Neuronal stem cell (in vitro differentiated cells): ENCODE measurements at places on chromosomes 16 and 17.

DNA sequence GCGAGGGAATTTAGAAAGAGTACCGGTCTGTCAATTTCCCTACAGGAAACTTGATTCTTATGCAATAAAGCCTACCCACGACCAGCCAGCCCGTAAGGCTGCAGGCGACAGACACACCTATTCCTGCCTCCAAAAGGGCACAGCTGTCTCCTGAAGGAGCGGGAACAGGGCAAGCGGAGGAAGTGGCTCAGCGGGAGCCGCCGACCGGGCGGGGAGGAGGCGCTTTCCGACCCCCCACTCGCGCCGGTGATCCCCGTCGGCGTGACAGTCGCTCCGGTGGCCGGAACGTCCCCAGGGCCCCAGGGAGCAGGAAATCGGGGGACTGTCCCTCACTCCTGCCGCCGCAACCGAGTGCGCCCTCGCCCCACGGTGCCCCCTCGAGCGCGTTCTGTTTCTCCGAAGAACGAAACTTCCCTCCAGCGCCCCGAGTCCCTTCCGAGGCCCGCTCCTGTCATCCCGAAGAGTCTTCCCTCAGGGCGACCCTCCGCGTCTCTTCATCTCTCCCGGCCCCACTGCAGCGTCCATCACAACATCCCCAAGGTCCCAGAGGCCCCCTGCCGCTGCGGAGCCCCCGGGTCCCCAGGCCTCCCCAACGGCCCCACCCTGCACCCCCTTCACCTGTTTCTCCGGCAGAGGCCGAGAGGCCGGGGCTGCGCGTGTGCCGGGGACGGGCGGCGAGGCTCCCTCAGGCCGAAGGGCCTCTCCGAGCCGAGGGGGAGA lies 421 bp downstream of the STAT3 start:
- H3K27ac ChIP-seq: peak overlapping the region; percentile 66
- H3K4me1 ChIP-seq: peaks cover 6% of the 10 kb centered on the region
- H3K36me3 ChIP-seq: peaks cover 2% of the 10 kb centered on the region
- peak overlapping the region; percentile 96 for H3K4me3 ChIP-seq

- H3K27ac ChIP-seq: no peak overlapping the region
- no peaks in the 10 kb centered on the region for H3K27me3 ChIP-seq
- peak overlapping the region; percentile 8 for H3K4me3 ChIP-seq
- no peak for DNase-seq
- H3K4me1 ChIP-seq: peaks cover 2% of the 10 kb centered on the region
- H3K36me3 ChIP-seq: no peaks in the 10 kb centered on the region
Observed at GRCh38 chr16:23962001-23962400, 126.2 kb downstream of the PRKCB start.

DNA sequence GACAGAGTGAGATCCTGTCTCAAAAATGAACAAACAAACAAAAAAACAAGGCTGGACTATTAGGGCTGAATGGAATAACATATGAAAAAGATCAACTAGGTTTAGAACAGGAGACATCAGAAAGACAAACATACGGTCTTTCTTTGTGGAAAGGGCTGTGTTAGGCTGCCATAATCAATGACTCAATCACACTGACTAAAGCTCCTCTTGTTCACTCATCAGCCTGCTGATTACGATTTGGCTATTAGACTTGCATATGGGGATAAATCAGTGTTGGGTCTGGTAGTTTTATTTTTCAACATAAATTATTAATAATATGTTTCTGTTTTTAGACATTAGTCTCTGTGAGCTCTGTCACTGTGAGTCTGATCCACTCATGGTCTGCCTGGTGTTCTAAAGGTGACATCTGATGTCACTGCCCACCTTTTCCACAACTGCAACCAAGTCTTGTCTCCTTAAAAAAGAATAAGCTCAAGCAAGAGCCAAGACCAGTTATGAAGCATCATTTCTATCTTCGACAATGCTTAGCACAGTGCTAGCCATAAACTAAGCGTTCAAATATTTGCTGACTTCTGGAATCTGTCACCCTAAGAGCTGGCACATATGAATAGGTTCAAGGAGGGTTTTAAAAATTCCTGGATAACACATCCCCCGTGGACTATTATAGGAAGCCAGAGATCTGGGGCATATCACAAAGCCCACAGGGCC lies 10.2 kb downstream of the CFAP20 start:
- no peak for DNase-seq
- H3K36me3 ChIP-seq: peaks cover 24% of the 10 kb centered on the region
- H3K4me1 ChIP-seq: peaks cover 20% of the 10 kb centered on the region
- H3K27ac ChIP-seq: no peak overlapping the region
- H3K4me3 ChIP-seq: no peak overlapping the region
- H3K27me3 ChIP-seq: no peaks in the 10 kb centered on the region

DNA sequence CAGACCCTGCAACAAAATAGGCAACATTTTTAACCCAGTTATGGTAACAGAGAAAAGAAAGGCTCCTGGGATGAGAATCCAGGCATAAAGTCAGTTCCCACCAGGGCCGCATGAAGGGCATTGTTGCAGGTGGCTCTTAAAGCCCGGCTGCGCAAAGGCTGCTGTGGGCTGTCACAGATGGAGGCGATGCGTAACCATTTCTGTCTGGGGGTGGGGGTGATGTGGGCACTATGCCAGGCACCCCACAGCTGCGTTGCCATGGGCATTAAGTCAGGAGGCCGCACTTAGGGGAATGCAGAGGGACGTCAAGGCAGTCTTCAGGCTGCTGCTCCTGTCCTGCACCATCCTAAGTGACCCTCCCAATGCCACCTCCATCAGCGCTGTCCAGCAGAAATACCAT lies 228.4 kb downstream of the CPPED1 start:
- H3K36me3 ChIP-seq: no peaks in the 10 kb centered on the region
- no peak for DNase-seq

DNA sequence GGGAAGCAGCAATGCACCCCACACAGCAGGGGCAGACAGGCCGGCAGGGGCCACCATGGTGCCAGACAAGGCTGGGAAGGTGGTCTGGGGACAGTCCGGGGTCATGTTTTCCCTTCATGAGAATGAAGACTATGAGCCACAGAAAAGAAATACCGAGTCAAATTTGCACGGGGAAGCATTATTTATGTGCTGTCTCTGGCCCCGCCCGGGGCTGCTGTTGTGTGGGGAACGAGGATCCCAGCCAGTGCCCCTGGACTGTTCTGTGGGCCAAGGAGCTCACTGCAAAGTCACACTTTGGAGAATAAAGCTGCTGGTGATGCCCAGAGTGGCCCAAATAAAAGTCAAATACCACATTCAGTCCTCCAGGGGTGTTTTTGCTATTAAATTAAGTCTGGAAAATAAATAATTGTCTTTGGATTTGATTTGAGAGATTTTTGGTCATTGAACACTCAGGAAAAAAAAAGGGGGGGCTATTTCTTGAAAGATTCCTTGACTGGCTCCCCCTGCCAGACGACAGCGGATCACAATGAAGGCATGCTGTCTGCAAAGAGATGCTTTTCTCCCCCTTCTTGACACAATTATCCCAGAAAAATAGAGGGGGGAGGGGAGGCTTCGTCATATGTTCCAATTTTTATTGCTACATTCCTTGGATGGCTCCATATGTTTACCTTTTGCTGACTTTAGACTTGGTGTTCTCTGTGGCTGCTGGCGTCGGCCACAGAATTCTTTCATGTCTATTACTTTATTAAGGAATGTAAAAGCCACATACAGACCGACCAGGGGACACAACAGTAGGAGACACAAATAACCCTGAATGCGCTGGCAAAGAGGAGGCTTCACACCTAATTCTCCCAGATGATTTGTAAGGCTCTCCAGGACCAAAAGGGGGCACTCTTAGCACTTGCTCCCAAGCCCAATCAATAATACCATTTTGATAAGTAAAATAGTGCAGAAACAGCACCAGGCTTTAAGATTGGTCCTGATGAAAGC lies 27.1 kb upstream of the ANKFN1 start:
- H3K27ac ChIP-seq: no peak overlapping the region
- no peaks in the 10 kb centered on the region for H3K36me3 ChIP-seq
- H3K4me1 ChIP-seq: peaks cover 7% of the 10 kb centered on the region
- peak; percentile 41 for DNase-seq
- H3K4me3 ChIP-seq: no peak overlapping the region

- no peak for DNase-seq
- H3K27me3 ChIP-seq: no peaks in the 10 kb centered on the region
- no peak overlapping the region for H3K27ac ChIP-seq
- no peak overlapping the region for H3K4me3 ChIP-seq
- no peaks in the 10 kb centered on the region for H3K4me1 ChIP-seq
Observed at GRCh38 chr17:77526728-77527350, 386.1 kb downstream of the SEC14L1 start.

DNA sequence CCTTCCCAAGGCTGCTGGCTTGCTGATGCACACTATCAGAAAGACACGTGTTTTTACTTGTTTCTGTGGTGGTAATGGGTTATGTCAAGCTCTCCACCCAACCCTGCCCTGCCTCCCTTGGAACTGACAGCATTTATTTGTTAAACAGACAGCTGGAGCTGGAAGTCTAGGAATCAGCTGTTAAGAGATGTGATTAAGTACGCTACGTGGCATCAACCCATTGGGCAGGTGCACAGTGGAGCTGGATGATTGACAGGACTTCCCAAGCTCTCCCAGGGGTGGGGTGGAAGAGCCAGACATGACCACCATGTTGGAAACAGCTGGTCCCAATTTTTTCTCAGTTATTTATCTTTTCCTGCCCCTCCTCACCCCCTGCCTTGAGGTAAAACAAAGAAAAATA lies 49.4 kb downstream of the ADAMTS18 start:
- no peaks in the 10 kb centered on the region for H3K4me1 ChIP-seq
- DNase-seq: no peak
- no peak overlapping the region for H3K27ac ChIP-seq

GRCh38 chr16:4660454-4661007 lies 32.8 kb upstream of the NUDT16L1 start:
- H3K27me3 ChIP-seq: no peaks in the 10 kb centered on the region
- H3K4me3 ChIP-seq: no peak overlapping the region
- H3K27ac ChIP-seq: no peak overlapping the region
- no peak for DNase-seq
- peaks cover 18% of the 10 kb centered on the region for H3K4me1 ChIP-seq

- DNase-seq: no peak
- H3K36me3 ChIP-seq: no peaks in the 10 kb centered on the region
Observed at GRCh38 chr17:32529604-32530003, 42.8 kb downstream of the CDK5R1 start.

DNA sequence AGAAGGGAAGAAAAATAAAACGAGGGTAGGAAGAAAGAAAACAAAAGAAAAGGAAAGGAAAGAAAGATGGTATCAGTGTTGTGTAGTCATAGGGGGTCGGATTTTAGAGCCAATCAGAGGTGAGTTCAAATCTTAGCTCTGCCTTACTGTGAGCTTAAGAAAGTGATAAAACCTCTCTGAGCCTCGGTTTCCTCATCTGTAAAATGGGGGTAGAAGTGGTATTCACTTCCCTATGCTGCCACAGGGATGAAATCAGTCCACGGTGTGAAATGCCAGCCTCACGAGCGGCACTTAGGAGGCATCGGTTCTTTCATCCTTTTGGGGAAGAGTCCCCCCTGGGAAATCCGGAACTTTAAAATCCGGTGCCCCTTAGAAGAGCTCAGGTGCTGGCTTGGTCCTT lies 6.1 kb downstream of the KCNG4 start:
- DNase-seq: no peak
- H3K36me3 ChIP-seq: no peaks in the 10 kb centered on the region
- no peaks in the 10 kb centered on the region for H3K27me3 ChIP-seq
- H3K27ac ChIP-seq: no peak overlapping the region

DNA sequence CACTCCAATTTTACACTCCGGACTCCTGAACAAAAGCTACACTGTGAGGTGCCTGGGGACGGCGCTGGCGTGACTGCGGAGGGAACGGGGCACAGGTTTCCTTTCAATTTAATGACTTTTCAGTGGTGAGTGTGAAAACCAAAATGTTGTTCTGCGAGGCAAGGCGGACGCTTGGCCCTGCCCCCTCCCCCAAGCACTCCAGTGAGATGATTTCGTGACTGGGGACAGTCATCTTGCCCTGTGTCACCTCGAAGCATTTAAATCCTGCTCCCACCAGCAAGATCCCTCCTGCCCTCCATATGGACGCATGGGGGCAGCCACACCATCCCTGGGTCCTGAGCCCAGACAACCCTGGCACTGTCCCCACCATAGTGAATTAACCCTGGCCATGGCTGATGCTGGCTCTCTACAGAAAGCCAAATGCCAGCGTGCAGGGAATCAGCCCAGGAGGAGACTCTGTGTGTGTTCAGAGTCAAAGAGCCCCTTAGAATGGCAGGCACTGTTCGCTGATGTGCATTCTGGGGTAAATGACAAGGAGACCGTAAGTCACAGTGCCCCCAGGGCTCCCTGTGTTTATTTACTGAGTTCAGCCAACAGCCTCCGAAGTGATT lies 41.0 kb downstream of the C16orf95 start:
- no peak overlapping the region for H3K27ac ChIP-seq
- H3K27me3 ChIP-seq: no peaks in the 10 kb centered on the region
- H3K4me1 ChIP-seq: peaks cover 2% of the 10 kb centered on the region
- no peak for DNase-seq
- no peak overlapping the region for H3K4me3 ChIP-seq

DNA sequence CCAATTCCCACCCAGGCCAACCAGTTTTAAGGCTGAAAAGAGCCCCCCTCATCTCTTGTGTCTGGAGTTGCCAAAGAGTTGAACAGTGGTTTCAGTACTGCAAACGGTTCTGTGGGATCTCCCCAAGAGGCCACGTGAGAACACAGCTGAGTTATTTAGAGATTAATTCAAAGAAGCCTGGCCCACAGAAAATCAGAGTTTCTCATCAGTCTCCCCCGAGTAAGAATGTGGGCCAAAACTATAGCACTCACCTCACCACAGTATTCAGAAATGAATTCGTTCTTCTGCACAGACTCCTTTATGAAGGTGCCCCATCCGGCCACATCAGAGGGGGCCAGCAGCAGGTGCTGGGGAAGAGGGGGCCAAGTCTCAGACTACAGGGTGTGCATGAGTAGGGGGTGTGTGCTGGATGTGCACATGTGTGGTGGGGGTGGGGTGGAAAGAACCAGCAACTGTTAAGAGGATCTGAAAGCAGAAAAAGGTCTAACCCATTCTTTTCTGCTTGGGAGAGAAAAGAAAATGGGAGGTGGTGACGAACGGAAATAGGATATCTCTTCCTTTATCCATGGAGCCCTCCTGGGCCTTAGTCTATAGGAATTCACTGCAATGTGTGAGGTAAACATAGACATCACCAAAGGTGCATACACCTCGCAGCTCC lies 22.6 kb downstream of the CNTNAP1 start:
- H3K27ac ChIP-seq: no peak overlapping the region
- H3K36me3 ChIP-seq: peaks cover 93% of the 10 kb centered on the region
- no peaks in the 10 kb centered on the region for H3K27me3 ChIP-seq
- H3K4me3 ChIP-seq: no peak overlapping the region

GRCh38 chr17:28524476-28525424 lies 18.6 kb downstream of the FOXN1 start:
- no peak overlapping the region for H3K27ac ChIP-seq
- no peak for DNase-seq
- H3K27me3 ChIP-seq: peaks cover 32% of the 10 kb centered on the region
- H3K36me3 ChIP-seq: no peaks in the 10 kb centered on the region
- peaks cover 12% of the 10 kb centered on the region for H3K4me1 ChIP-seq

DNA sequence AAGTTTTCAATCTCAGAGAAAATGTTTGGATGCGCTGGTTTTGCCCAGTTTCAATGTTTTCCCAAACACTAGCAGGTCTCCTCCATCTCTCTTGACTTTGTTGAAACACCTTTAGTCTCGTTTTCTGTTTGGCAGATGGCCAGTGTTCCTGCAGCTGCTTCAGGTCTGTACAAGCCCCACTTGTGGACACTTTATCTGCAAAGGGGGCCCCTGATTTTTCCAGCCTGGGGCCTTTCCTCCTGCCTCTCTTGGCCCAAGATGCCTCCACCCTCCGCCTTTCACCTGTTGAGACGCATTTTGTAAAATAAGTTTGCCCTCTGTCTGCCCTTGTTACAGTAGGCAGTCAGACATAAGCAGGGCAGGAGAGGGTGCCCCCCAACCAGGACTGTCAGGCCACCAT lies 21.8 kb upstream of the PRM1 start:
- no peak for DNase-seq
- H3K27me3 ChIP-seq: no peaks in the 10 kb centered on the region
- no peak overlapping the region for H3K4me3 ChIP-seq
- no peaks in the 10 kb centered on the region for H3K4me1 ChIP-seq
- no peaks in the 10 kb centered on the region for H3K36me3 ChIP-seq
- H3K27ac ChIP-seq: no peak overlapping the region
